ENCODE measurements at places on chromosomes 5 and 9. TPM values are rescaled to one million over a fixed set of nuclear protein-coding genes. Genes with fewer than 3 reads are reported as not detected.

Gene PCDHA13
- total RNA-seq: 0.07 TPM

Gene CERT1
- 27.8 TPM for total RNA-seq

Gene LCN15
- not detected for total RNA-seq

Gene ABO
- total RNA-seq: not detected
